Activated naive CD4-positive, alpha-beta T cell treated with anti-CD3 and anti-CD28 coated beads, Interleukin-2, amount 10 ng/mL, durations not matched to agents 7 days and 5 days (primary cell): ENCODE measurements at places on chromosomes 3 and 15.
A peak's percentile ranks its signal among the peaks of the same experiment; 100 is the strongest.

DNA sequence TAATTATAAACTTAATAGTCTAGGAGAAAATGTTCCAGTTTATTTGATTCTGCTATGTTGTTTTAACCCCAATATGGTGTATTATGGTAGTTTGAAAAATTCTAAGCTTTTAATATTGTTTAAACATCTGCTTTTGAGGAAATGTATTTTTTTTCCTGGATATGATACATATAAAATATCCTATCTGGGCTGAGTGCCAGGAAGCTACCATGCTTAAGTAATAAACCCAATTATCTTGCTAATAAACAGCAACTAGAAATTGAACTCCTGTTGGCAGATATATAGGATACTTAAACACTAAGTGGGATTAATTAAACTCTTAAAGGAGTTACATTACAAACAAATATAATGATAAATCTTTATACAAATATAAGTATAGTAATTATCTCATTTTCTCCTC lies 293.7 kb upstream of the GRM7 start:
- no peak for DNase-seq

GRCh38 chr3:53478166-53478830 lies 16.1 kb upstream of the CACNA1D start:
- DNase-seq: no peak

DNA sequence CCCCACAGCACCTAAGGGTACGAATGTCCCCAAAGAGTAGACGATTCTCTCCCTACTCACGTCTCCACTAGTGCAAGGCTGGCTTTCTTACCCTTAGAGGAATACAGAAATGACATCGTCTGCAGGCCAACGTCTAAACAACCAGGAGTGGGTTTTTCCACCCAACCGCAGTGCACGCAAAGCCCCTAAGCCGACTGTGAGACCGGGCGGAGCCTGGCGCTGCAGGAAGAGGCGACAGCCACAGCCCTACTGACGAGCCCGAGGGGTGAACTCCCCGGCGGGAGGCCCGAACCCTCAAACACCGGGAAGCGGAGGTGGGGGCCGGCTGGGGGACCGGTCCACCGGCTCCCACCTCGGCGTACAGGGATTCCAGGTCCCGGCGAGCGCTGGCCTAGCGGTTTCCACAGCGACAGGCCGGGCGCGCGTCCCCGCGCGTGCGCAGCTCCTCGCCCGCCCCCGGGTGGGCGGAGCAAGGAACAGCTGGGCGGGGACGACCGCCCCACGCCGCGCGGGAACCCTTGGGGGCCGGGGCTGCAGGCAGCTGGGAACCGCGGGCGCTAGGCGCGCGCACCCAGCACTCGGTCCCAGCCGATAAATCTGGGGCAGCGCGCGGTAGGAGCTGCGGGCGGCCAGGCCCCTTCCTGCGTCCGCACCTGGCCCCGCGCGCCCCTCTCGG lies at the start of the genes CEP19 and PIGX:
Gene CEP19, minus strand, starts transcription at position 413 of the 676 bp plus-strand sequence. CDS start 3,593 bp downstream, outside the sequence.
Gene PIGX, plus strand, starts transcription at position 540 of the 676 bp plus-strand sequence.
- peak; percentile 91 for DNase-seq

DNA sequence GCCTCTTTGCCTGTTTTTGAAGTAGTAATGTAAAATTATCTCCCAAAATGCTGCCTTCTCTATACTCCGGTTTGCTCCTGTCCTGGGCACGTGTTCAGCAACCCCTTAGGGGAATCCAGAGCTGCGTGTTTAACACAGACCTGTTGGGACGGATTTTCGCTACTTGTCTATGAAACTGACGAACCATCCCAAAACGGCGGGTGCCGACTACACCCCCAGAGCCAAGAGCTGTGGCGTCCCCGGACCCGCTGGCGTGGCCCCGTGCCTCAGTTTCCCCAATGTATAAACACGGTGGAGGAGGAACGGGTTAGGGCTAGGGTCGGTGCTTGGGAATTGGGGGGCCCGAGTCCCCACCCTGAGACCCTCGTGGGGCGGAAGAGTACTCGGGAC lies 473 bp downstream of the FHIT start:
- DNase-seq: peak; percentile 33

- DNase-seq: peak; percentile 78
Observed at GRCh38 chr3:9732080-9732739, 675 bp downstream of the BRPF1 start.

- DNase-seq: peak; percentile 44
Observed at GRCh38 chr15:84598250-84598649, 2.6 kb upstream of the ZSCAN2 start.

GRCh38 chr3:171672124-171672523 lies 138.2 kb downstream of the PLD1 start:
- no peak for DNase-seq

DNA sequence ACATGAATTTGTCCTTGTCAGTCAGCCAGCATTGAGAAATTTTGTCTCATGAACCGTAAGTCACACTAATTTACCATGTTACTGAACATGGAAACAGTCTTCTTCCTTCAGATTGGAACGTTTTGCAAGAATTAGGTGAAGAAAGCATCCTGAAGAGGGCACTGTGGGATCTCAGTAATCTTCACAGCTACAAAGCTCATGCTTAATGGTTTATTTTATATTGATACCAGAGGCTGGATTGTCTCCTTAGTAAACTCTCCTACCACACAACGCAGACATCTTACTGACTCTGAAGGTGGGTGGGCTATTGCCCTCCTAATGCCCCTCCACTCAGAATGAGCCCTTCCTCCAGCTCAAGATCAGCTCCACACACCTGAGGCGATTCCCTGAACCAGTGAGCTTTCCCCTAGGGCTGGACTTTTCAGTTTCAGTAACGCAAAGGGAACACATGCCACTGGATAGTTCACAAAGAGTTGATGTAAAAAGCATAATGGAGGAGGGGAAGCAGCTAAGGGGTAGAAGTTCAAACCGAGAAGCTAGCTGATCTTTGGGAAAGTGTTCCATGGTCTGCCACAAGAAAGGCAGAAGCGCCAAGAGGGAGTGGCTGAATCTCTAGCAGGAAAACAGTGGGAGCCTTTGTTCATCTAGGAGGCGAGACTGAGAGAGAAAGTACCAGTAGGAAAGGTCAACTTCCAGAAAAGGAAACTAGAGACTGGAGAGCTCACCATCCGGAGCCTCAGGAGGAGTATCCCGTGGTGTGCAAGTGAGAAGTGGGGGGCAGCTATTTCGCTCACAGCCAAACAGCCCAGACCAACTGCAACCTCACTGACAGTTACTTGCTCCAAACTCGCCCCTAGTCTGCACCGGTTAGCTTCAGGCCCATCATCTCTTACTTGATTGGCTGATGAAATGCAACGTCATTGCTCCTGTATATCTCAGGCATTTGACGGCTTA lies at the start of gene SLC9C1:
Gene SLC9C1, minus strand, starts transcription at position 849 of the 954 bp plus-strand sequence. CDS start 7,425 bp downstream, outside the sequence.
- DNase-seq: peak; percentile 65

- DNase-seq: no peak
Observed at GRCh38 chr15:40793216-40793989, 13.5 kb upstream of the ZFYVE19 start.

DNA sequence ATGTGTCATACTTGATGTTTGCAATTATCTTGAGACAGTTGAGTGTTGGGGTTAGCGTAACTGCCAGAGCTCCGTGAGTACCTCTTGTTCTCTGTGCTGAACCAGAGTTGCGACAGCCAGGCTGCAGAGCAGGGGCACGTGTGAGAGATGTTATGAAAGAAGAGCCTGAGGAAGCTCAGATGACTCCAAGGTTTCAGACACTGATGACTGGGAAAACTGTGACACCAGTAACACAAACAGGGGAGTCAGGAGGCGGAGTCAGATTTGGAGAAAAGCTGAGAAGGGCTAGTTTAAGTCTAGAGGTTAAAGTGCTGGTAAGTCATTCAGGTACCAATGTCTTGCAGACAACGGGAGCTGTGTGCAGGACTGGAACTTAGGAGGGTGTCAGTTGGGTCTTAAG lies 45.0 kb downstream of the BLM start:
- DNase-seq: no peak

DNA sequence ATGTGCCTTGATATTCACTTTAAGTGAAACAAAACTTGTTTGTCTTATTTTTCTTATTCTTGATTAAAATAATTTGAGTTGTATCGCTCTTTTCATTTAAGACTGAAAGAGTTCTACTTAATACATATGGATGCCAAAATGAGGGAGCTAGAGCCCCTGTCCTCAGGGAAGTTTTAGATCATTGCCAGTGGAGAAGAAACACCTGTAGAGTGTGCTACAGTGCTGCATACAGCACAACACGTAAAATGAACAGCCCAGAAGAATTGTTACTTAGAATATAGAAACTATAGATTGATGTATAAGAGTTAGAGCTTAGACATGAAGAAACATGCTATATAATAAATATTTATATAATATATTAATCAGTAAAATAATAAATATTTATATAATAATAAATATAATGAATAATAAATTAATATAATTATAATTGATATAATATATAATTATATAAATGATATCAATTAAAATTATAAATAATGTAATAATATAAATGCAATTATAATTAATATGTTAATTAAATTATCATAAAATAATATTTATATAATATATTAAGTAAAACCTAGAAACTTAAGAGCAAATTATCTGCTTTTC lies 1234.7 kb downstream of the ROBO2 start:
- no peak for DNase-seq

DNA sequence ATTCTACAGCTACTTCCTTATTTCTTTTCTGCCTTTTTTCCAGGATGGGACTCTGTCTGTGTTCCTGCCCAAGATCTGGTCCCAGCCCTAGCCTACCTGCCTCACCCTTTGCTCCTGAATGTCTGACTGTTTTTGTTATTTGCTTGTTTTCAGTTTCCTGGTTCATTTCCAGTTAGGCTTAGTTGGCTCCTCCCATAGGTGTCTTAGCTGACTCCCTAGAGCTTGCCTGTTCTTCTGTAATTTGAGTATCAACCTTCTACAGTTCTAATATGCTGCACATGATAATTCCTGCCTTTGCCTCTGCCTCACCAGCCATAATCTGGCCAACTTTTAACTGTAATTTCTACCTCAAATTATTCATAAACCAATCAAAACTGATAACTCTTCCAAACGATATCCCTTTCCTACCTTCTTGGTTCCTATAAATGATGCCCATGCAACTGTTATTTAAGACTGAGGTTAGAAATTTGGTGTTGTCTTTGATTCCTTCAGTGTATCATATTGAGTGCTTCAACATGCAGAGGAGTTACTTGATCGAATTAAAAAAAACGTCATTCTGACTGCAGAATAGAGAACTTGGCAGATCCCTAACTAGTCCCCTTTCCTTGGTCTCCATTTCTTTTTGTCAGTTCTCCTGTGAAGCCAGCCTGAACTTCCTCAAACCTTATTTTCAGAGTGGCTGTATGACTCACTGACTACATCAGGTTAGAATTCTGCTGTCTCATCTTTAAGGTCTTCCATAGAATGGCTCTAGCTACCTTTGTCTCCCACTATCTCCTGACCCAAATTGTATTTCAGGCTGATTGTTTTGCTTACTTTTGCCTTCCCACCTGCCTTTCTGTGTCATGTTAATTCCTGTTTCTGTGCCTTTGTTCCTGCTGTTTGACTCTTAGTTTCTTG lies 8.4 kb downstream of the GOLM2 start:
- no peak for DNase-seq
